Stromal cell of bone marrow (primary cell): ENCODE measurements at places on chromosomes 7 and 10.

DNA sequence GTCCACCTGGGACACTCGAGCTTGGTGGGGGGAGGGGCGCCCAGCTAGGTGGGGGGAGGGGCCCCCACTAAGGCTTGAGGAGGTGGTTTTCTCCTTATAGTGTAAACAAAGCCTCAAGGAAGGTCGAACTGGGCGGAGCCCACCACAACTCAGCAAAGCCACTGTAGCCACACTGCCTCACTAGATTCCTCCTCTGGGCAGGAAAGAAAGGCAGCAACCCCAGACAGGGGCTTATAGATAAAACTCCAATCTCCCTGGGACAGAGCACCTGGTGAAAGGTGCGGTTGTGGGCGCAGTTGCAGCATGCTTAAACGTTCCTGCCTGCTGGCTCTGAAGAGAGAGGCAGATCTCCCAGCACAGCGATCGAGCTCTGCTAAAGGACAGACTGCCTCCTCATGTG is 133.1 kb downstream of the SNX13 start:
- DNase-seq, result no peak

DNA sequence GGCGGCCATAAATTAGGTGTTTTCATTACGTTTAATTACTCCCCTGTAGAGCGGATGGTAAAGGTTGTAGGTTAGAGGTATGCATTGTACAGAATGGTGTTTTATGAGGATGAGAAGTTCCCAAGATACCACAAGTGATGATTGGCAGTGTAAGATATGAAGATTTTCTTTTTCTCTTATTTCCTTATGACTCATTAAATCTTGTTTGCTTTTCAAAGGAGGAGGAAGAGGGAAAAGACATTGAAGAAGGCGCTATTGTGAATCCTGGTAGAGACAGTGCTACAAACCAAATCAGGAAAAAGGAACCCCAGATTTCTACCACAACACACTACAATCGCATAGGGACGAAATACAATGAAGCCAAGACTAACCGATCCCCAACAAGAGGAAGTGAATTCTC is 133.9 kb downstream of the AASS start:
- DNase-seq, result no peak

DNA sequence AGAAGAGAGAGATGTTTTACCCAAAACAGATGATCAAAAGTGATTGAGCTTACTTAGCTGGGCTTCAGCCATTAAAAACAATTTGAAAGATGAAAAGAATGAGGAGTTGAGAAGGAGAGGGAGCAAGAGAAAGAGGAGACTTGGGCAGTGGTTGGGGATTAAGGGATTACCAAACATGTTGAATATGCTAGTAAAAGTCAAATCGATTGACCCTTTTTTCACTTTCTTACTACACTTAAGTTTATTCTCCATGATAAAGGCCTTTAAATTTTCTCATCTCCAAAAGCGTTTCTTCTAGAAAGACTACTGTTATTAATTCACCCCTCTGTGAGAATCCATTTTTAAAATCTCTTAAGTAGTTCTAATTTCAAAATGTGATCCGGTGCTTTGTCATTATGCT is 1254.0 kb upstream of the PHF14 start:
- DNase-seq, result no peak

DNA sequence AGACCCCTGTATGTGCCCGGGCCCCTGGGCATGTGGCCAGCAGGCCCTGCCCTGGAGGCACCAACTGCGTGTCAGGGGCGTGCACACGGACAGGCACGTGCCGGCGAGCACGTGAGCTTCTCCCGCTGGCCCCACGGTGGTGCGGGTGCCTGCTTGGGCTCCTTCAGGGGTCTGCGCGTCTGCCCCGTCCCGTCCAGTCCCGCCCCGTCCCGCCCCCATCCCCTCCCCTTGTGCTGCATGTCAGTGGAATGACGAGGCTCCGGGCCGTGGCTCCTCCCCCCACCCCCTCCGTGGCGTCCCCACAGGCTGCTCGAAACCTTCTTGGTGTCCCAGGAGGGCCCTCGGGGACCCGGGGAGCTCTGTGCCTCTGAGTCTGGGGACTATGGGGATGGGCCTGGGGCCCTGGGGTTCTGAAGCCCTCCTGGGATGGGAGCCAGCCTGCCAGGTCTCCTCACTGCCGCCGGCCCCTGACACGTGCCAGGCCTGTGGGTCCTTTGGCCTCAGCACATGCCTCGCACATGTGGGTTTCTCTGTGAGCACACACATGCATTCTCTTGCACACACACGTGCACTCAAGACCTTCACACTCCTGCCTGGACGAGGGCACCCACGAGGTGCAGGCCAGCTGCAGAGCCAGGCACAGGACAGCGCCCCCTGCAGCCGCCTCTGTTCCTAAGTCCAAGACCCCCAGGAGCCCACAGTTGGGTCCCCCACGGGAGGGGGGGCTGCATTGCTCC is 27.5 kb upstream of the AMZ1 start:
- DNase-seq, result no peak

DNA sequence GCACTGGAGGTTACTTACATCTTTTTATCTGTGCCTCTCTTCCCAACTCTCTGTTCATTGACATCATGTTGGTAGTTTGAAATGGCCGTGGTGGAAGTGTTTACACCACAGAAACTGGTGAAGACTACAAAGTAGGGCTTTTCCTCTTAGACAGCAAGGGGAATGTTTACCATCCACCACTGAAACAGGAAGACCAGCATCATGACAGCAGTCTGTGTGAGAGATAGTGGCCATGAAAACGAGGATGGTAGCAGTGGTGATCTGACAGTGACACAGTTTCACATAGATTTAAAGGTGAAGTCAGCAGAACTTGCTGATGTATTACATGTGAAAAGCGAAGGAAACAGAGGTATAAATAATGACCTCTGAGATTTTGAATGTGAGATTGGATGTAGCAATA is 115.7 kb downstream of the CCDC71L start:
- DNase-seq, result no peak

DNA sequence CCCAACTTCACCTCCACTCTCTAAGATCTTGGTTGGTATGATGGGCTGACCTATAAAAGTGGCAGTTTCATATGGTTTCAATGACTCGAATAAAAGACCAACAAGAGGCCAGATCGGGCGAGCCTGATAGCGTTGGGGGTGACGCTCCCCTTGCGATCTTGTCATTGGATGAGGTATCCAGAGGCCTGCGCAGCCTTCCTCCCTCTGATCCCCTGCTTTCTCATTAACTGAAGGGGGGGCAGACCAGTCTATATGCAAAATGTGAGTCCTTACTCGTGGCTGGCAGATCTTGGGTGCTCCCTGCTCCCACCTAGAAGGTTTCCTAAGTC is 937 bp upstream of the COBL start:
- DNase-seq, result no peak

DNA sequence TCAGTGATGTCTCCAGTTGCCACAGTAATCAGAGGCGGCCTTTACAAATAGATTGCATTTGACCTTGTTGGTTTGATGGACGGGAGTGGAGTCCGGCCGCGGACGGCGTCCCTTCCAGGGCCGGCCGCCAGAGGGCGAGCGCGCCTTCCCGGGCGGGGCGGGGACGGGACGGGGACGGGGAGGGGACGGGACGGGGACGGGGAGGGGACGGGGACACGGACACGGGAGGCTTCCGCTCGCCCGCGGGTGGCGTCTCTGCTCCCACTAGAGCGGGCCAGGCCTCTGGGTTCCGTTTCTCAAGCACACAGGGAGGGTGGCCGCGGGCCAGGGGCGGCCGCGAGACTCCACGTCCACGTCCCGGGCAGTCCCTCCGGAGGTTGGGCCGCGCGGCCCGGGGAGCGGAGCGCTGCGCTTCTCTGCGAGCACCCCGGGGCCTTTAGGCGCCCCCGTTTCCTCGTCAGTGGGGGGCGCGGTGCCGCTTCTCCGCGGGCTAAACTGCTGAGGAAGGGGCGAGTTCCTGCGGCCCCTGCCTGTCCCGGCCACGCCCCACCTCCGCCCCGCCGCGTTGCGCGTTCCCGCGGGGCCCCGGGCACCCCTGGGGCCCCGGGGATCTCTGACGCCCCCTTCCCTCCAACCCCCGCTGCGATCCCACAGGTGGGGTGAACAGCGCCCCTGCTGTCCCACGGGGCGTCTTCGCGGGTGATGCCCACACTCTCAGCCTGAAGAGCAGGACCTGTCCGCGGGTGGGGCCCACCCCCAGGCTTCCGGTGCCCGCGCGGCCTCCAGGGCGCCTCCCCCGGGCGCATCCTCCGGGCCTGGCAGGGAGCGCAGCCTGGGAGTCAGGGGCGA is 84.2 kb upstream of the MKI67 start:
- DNase-seq, result no peak

DNA sequence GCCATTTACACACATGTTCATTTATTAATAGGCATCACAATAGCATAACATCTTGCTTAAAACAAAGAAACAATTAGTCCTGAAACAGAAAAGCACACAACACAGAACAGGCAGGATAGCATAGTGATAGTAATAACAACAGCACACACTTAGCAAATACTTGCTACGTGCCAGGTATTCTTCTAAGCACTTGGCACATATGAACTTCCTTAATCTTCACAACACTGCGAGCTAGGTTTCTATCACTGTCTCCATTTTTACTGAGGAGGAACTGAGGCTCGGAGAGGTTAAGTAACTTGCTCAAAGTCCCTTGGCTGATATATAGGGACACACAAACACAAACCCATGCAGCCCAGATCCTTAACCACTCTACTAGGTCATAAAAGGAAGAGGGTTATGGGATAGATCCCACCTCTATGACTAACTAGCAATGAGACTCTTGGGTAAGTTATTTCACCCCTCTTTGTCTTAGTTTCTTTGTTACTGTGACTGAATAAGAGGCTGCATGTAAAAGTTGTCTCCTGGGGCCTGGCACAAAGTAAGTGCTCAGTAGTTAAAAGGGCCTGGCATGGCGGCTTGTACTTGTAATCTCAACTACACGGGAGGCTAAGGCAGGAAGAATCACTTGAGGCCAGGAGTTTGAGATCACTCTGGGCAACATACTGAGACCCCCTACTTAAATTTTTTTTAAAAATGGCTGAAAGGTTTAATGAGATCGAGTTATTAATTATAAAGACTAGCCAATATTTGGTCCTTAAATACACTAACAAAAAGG is 181.0 kb upstream of the RHOBTB1 start:
- no peak for DNase-seq
